Mesenchymal stem cell (in vitro differentiated cells and primary cell): ENCODE measurements at places on chromosomes 3 and 15.
A peak's percentile ranks its signal among the peaks of the same experiment; 100 is the strongest.

GRCh38 chr3:52880047-52880446 lies 17.3 kb downstream of the STIMATE start:
- no peak for DNase-seq

DNA sequence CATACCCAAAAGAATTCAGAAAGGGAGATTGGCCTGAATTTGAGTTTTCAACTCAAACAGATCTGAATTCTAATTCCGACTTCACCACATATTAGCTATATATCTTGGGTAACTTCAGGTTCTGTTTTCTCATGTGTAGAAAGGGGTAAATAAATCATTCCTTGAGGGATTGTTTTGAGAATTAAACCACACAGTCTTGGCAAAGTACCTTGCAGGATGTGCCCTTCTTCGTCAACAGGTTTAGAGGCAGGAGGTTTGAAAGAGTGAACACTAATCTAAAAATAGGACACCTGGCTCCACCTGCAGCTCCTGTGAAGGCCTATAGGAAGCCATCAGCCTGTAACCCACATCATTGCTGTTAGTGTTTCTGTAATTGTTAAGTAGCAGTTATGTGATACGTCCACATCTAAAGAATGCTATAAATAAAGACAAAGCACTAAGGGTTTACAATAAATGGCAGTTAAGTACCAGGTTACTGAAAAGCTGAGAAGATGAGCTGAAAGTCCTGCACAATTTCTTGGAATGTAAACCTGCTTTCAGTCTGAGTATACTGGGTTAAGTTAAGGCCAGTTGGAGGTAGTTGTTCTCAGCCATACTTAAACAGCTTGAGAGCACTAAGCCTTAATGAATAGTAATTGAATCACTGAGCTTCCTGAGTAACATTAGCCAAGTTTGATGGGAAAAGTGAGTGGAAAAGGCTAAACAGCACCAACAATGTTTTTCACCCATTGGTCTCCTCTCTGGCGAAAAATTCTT lies 6.0 kb downstream of the CCDC80 start:
- peak; percentile 56 for DNase-seq

DNA sequence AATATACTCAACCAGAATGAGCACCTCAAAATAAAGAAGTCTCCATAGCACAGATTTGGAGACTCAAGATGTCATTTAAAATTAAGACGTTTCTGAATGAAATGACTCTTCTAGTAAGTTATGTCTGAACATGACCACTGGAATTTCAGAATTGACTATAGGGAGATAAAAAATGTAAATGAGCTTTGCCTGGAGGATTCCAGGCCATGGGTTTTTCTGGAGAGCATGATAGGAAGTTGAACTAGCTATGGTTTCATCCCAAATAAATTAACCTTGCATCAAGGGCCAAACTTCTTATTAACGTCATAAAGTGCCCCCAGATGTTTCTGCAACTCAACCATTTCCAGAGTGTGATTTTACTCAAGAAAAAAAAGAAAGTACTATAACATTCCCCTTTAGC lies 222.6 kb upstream of the NR2F2 start:
- no peak for DNase-seq

- DNase-seq = peak; percentile 4
These were observed 383.0 kb downstream of the NTRK3 start for GRCh38 chr15:87873516-87873915.

DNA sequence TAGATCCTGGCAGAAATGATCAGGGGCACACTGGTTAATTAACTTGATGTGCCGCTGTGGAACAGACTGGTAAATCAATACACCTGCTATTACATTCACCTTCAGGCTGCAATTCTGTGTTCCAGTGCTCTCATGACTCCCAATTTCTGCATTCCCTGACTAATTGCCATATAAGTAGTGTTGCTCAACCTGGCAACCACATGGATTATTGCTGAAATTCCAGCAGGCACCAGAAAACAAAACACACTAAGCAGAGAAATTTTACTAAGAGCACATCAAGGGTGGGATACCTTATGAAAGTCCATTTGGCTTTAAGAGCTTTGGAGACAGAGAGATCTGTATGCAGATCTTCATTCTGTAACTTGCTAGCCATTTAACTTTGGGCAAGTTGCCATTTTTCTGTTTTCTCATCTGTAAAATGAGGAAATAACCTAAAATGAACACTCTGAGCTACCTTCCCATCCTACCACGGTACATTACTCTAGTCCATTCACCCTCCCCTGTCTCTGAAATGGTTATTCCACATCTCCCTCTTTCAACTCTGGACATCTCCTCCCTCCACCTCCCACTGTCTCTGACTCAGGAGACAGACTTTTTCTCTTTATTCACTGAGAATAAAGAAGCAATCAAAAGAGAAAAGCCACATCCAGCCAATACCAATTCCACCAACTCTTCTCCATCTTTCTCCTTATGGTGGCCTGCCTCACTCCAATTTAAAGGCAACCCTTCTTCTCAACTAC lies 54.6 kb downstream of the STAC start:
- DNase-seq = no peak

DNA sequence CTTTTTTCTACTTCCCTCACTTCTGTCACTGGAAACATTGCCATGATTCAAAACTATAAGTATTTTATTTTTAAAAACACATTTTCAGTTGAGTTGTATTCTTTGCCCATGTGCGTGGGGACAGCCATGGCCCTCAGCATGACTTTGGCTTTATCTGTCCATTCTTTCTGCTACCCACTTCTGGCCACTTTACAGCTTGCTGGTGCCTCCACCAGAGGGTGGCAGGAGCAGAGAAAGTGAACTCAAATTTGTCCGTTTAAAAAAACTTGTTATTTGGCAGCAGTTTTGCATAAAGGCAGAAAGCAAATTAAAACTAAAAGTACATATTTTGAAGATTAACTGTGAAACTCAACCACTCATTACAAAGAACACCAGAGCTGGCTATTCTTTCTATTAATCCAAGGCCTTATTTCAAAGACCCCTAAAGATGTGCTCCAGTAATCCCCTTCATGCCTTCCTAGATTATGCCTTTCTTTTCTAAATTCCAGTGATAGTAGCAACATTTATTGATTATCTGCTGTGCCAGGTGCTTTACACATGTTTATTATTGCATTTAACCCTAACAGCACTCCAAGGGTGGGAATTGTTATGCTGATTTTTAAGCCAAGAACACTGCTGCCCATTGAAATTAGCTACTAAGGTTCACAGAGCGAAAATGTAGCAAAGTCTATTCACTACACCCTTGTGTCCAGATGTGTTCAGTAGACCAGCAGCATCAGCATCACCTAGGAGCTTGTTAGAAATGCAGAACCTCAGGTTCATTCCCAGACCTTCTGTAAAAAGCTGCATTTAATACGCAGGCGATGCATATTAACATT lies 134.8 kb downstream of the THRB start:
- DNase-seq = no peak

DNA sequence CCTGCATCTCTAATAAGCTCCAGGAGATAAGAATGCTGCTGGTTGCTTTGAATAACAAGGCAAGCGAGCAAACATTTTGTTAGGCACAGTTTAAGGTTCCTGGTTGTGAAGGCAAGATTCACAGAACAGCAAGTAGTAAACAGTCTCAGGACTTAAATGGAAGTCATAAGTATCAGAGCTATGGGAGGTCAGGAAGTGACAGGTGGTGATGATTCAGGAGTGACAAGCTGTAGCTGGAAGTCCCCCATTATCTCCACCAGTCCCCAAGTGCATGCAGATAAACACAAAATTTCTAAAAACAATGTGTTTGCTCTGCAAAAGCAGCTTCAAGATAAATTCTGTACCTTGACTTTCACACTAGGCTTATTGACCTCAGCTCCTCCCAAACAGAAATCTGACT lies 3.3 kb downstream of the FETUB start:
- DNase-seq = no peak

- no peak for DNase-seq
These were observed 110.8 kb downstream of the BBX start for GRCh38 chr3:107633327-107634098.

DNA sequence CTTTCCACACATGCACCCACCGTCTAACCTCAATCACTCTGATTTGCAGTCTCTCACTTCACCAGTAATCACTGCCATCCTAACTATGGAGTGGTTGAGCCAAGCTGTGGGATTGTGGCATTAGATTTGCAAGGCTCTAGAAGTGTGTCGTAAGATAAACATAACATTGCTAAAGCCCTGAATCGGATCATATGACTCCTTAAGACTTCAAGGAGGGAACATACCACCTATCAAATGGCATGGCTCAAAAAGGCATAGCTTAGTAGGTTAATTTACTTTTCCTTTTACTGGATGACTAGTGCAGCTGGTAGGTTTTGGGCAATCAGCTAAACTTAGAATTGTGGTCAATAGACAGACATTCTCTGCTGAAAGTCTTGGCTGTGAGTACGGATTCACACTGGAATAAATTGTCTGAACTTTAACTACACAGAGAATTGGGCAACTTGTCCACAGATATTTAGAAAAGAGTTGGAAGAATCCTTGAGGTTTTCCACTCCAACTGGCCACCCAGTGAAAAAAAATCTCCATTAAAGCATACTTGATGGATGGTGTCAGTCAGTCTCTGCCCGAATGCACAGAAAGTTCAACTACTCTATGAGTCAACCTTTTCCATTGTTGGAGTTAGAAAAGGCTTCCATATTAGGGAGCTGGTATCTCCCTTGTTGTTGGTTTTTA lies 476.7 kb upstream of the CBLB start:
- DNase-seq = peak; percentile 99

- no peak for DNase-seq
These were observed 63.6 kb upstream of the MEF2A start for GRCh38 chr15:99502182-99502581.

DNA sequence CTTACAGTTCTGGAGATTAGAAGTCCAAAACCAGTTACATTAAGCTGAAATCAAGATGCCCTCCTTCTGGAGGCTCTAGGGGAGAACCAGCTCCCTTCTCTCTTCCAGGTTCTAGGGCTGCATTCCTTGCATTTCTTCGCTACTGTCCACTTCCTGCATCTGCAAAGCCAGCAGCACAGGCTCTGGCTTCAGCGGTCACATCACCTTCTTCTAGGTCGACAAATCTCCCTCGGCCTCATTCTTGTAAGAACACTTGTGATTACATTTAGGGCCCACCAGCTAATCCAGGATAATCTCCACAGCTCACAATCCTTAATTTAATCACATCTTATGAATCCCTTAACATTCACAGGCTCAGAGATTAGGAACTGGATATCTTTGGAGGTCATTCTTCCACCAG lies 73.8 kb downstream of the MINAR1 start:
- DNase-seq = no peak

DNA sequence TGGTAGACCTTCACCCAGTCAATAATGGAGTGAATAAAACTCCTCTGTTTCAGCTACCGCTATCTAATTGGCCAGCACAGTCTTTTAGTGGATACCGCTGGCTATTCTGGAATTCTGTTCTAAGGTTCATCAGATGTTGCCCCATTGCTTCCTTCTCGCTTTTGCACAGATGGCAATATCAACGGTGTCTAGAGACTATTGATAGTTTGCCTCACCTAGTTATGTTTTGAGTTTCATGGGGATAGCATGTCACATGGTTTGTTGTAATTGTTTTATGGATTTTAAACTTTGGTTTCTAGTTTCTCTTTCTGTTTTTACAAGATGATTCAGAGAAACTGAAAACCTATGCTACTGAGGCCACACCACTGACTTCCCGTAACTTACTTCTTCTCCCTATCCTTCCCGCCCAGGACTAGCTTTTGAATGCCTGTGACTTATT lies 2.0 kb downstream of the XRN1 start:
- DNase-seq = peak; percentile 56

GRCh38 chr15:46441294-46442062 lies 806.6 kb downstream of the SQOR start:
- DNase-seq = peak; percentile 83

GRCh38 chr3:29577250-29577649 lies 296.4 kb downstream of the RBMS3 start:
- DNase-seq = no peak

DNA sequence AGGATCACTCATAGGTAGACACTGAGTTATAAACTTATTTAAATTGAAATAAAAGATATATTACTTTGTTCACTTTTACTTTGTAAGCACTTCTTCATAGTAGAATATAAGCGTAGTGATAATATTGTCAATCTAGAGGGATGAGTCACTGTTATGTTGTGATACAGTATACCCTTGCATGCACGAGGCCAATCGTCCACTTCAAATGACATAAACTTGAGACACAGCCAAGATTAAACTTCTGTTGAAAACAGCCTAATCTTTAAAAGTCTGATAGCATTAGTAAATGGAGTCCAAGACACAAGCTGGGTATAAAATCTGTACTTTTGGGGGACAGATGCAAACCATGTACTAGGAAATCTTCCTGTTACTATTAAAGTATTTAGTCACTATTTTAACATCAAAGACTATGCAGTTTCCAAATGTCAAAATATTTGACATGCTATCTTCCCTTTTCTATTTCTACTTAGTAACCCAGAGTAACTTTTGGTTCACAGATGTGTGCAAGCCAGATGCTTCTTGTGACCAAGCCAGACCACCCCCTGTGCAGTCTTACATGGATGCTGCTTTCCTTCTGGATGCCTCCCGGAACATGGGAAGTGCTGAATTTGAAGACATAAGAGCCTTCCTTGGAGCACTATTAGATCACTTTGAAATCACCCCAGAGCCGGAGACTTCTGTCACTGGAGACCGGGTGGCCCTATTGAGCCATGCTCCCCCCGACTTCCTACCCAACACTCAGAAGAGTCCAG lies 85.3 kb downstream of the PIK3R4 start:
- DNase-seq = peak; percentile 13

DNA sequence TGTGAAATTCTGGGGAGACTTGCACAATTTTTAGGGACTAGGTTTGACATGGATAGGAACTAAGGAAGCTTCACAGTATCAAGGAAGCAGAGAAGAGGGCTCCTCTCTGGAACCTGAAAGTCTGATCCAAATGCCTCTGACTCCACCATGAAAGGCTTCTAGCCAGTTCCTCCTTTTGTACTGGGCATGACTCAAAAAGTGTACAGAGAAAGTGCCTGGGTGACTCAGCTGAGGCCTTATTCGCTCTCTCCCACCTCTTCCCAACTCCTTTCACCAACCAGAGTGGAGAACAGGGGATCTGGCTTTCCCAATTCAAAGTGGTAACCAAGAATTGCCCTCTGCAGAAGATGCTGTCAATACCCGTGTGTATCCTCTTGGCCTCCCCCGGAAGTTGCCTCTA lies 342.9 kb upstream of the PROK2 start:
- no peak for DNase-seq

DNA sequence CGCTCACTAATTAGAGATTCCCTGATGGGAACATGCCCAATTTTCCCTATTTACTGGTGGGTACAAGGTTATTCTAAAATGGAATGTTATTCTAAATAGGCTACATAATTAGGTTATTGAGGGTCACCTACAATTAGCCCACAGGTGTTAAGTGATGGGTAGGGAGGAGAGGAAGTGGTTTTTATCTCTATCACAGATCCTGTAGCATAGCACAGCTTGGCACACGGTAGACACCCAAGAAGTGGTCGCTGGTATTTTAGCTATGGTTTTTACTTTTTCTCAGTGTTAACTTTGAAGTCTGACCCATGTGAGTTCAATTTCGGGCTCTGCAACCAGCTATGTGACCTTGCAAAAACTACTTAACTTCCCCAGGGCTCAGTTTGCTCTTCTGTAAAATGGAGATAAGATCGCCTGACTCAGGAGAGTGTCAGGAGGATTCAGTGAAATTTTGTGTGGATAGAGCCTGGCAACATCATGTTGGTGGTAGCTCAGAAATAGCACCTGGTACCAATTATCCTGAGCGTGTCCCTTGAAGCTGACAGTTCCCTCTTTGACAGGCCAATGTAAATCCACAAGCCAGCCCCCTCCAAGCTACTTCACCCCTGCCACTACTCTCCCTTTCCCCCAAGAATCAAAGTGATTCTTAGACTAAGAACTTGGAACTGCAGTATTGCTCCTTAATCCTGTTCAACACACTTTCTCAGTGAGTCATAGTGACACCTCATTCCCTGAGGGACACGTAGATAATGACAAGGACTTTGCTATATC lies 8.7 kb upstream of the LMCD1 start:
- peak; percentile 47 for DNase-seq
